ENCODE measurements at places on chromosomes 11 and 22. TPM values are rescaled to one million over a fixed set of nuclear protein-coding genes. Genes with fewer than 3 reads are reported as not detected.

HOATZ gene
- not detected for total RNA-seq

EWSR1 gene
- total RNA-seq = 138 TPM

ART5 gene
- total RNA-seq = not detected

KCTD14 gene
- 7.7 TPM for total RNA-seq

KIRREL3 gene
- total RNA-seq = 0.19 TPM

OR2D2 gene
- total RNA-seq = not detected

TRMT2A gene
- total RNA-seq = 42.8 TPM

SPON1 gene
- total RNA-seq = 44.4 TPM

COMT gene
- total RNA-seq = 244 TPM

SLC22A8 gene
- not detected for total RNA-seq

SLCO2B1 gene
- total RNA-seq = 13.1 TPM

POU2AF3 gene
- 1.3 TPM for total RNA-seq

GRAMD1B gene
- total RNA-seq = 1.0 TPM

GRCh38 chr11:119155733-119156492 lies 7.1 kb downstream of the ABCG4 start:
- H3K27me3 ChIP-seq = no peaks in the 10 kb centered on the region
- H3K4me3 ChIP-seq = no peak overlapping the region
- H3K4me1 ChIP-seq = no peaks in the 10 kb centered on the region
- no peaks in the 10 kb centered on the region for H3K36me3 ChIP-seq
- DNase-seq = no peak

- no peaks in the 10 kb centered on the region for H3K36me3 ChIP-seq
- peak overlapping the region; percentile 74 for H3K27ac ChIP-seq
- no peak for DNase-seq
- H3K4me1 ChIP-seq = peaks cover 30% of the 10 kb centered on the region
These were observed 902 bp downstream of the RASGRP2 start for GRCh38 chr11:64742889-64743590.

DNA sequence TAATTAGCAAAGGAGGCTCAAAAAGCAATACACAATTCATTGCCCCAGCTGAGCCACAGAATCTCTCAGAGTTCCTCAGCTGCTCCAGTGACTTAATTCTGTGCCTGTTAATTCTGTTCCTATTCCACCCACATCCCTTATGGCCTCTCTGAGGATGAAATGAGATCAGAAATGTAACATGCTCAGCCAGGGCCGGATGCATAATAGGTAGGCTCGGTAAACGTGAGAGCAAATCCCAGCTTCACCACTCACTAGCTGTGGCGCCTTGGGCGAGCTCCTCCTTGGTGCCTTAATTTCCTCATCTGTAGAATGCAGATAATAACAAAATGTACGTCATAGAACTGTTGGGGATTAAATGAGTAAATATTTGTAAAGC lies 42.8 kb upstream of the DKK3 start:
- H3K36me3 ChIP-seq = no peaks in the 10 kb centered on the region
- no peaks in the 10 kb centered on the region for H3K27me3 ChIP-seq
- H3K4me3 ChIP-seq = no peak overlapping the region
- H3K4me1 ChIP-seq = peaks cover 24% of the 10 kb centered on the region
- no peak for DNase-seq

DNA sequence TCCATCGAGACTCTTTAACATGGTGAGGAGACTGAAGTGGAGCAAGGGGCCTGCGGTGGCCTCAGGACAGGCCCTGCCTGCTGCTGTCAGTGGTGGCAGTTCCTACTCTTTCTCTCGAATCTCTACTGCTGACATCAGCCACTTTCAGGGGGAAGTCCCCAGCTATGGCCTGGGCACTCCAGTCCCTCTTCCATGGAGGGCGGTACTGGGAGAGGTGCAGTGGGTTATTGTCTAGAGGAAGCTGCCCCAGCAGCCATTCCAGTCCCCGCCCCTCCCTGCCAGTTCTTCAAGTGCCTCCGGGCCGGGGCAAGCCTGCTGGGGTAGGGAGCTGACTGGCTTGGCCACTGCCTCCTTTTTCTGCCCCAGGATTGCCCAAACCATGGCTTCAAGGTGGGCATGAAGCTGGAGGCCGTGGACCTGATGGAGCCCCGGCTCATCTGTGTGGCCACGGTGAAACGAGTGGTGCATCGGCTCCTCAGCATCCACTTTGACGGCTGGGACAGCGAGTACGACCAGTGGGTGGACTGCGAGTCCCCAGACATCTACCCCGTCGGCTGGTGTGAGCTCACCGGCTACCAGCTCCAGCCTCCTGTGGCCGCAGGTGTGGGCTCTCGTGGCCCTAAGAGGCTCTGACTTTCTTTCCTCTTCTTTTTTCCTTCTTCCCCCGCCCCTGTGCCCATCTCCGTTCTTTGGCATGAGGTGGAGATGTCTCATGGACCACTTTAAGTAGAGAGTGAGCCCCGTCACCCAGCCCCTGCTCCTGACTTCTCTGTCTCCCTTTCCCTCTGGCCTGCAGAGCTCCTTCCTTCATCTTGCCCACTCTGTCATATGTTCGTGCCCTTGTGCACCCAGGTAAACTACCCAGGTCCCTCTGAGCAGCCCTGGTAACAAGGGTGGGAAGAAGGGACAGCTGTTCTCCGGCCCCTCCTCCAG lies 13.7 kb downstream of the CHADL start:
- H3K4me3 ChIP-seq = no peak overlapping the region
- H3K36me3 ChIP-seq = peaks cover 91% of the 10 kb centered on the region
- H3K27me3 ChIP-seq = no peaks in the 10 kb centered on the region

- no peak overlapping the region for H3K4me3 ChIP-seq
- DNase-seq = no peak
- H3K4me1 ChIP-seq = peaks cover 8% of the 10 kb centered on the region
- H3K27me3 ChIP-seq = no peaks in the 10 kb centered on the region
- H3K27ac ChIP-seq = no peak overlapping the region
These were observed 6.2 kb downstream of the MS4A10 start for GRCh38 chr11:60791153-60791933.

GRCh38 chr11:77435972-77436371 lies 37.9 kb downstream of the PAK1 start:
- no peaks in the 10 kb centered on the region for H3K27me3 ChIP-seq
- no peak overlapping the region for H3K4me3 ChIP-seq
- no peaks in the 10 kb centered on the region for H3K36me3 ChIP-seq
- DNase-seq = no peak
- H3K27ac ChIP-seq = no peak overlapping the region
- no peaks in the 10 kb centered on the region for H3K4me1 ChIP-seq

DNA sequence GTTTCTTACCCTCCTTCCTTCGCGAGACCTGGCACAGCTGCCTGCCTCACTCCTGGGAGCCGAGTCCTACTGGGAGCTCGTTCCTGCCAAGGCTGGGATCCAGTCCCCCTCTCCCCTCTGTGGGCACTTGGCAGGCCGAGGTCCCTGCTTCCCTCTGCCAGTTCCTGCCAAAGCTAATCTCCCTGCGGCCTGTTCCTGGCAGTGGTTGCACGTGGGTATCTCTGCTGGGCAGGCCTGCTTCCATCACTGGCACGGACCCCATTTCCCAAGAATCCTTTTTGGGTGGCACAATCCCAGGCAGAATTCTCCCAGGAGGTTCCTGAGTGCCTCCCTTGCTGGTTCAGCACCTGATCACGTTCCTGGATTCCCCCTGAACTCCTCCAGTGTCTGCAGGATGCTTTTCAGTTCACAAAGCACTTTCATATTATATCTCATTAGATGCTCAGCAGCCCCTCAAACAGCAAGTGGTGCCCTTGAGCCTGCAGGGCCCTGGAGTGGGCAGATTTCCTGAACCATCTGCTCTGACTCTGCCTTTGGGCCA lies 96.5 kb downstream of the RRM1 start:
- no peaks in the 10 kb centered on the region for H3K4me1 ChIP-seq
- DNase-seq = no peak
- H3K27me3 ChIP-seq = no peaks in the 10 kb centered on the region
- no peak overlapping the region for H3K27ac ChIP-seq

DNA sequence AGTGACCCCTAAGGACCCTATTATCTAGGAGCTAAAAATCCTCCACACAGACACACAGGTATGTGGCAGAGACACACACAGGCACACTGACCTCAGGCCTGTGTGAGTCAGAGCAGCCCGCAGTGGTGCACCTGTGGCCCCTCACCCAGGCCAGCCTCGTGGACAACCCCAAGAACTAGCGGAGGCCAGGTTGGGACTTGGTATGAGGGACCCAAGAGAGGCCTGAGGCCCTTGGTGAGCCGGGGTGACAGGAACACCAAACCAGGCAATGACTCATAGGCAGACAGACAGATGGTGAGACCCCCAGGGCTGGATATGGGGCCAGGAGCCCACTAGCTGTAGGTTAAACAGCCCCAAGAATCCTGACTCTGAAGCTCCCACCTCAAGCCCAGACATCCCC lies 6.0 kb downstream of the CASTOR1 start:
- H3K36me3 ChIP-seq = peaks cover 8% of the 10 kb centered on the region
- H3K27me3 ChIP-seq = no peaks in the 10 kb centered on the region
- H3K27ac ChIP-seq = no peak overlapping the region
- no peak for DNase-seq
- no peak overlapping the region for H3K4me3 ChIP-seq

DNA sequence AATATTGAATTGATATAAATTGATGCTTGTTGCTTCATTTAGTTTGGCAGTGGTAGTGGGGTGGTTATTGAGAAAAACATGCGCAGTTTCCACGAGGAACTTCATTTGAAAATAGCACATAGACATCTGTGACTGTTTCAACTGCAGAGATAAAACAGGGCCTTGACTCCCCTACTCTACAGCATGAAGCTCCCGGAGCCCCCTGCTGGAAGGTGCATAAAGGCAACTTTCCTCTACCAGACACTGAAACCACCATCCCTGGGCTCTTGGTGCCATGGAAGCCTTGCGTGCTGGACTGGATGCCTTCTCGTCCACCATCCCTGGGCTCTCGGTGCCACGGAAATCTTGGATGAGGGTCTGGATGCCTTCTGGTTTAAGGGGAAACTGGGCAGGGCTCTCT lies 195.9 kb downstream of the CSNK2A3 start:
- no peaks in the 10 kb centered on the region for H3K4me1 ChIP-seq
- H3K27me3 ChIP-seq = no peaks in the 10 kb centered on the region
- DNase-seq = no peak
- no peaks in the 10 kb centered on the region for H3K36me3 ChIP-seq
- H3K4me3 ChIP-seq = no peak overlapping the region

DNA sequence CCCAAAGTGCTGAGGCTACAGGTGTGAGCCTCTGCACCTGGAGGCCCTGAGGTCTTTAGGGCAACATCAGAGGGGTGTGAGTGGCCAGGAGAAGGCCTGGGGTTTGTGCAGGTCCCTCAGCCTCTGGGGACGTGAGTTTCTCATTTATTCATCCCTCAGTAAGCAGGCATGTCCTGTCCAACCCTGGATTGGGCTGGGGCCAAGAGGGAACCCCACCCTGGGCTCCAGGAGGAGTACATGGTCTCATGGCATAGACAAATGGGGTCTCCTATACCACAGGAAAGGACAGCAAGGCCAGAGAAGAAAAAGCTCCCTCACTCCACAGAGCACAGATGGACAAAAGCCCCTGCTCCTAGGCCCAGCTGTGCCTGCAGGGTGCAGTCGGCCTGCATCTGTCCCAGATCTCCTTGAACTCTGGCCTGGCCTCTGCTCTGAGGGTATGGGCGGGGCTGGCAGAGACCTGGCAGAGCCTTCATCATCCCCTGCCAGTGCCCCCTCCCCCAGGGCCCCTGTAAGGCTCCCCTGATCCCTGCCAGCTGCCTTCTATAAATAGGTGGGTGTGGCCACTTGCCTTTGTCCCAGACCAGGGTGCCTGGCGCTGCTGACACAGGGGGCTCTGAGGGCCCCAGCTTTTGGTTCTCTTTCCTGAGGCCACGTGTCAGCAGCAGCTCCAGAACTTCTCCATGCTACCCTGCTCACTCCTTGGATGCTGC lies 34.6 kb downstream of the A4GALT start:
- H3K27ac ChIP-seq = peak overlapping the region; percentile 95

DNA sequence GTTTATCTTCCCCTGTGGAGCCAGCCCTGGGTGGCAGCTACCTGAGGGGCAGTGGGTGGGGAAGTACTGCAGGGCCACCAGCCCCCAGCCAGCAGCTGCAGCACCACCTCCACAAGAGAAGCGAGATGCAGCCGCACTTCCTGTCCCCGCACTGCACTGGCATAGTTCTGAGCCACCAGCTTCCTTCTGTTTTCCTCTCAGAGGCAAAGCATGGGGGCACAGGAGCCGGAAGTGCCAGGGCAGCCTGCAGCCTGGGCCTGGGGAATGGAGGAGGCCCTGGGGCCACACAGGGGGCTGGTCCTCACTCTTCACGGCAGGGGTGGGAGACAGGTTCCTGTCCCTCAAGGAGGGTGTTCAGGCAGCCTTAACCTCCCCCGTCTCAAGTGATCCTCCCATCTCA lies 11.9 kb upstream of the SH3BP1 start:
- H3K36me3 ChIP-seq = no peaks in the 10 kb centered on the region
- H3K4me3 ChIP-seq = no peak overlapping the region
- DNase-seq = no peak
- H3K27me3 ChIP-seq = no peaks in the 10 kb centered on the region

GRCh38 chr11:131866535-131867400 lies 496.4 kb downstream of the NTM start:
- no peaks in the 10 kb centered on the region for H3K4me1 ChIP-seq
- no peaks in the 10 kb centered on the region for H3K27me3 ChIP-seq
- DNase-seq = no peak
- no peak overlapping the region for H3K27ac ChIP-seq

DNA sequence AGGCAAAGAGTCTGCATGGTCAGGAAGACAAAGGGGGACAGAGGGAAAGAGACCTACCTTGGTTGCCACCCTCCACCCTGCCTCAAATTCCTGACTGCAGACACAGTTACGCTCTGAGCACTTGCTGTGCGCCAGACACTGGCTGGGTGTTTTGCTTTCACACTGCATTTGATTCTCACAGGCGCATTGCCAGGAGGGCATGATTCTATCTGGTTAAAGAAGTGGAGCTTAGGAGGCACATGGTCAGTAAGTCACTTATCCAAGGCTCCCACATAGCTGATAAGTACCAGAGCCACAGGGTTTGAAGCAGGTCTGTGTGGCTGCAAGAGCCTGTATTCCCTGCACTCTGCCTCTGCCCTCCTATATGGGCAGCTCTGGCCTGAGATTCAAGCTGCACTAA lies 103.9 kb downstream of the TIMP3 start:
- H3K27ac ChIP-seq = no peak overlapping the region
- H3K27me3 ChIP-seq = no peaks in the 10 kb centered on the region
- H3K4me1 ChIP-seq = peaks cover 13% of the 10 kb centered on the region

Measured in esophagus squamous epithelium (tissue), 5 donors.